Activated CD8-positive, alpha-beta memory T cell treated with anti-CD3 and anti-CD28 coated beads for 48 hours (primary cell): ENCODE measurements at places on chromosomes 3 and 15.

- peak; percentile 24 for DNase-seq
Observed at GRCh38 chr3:32401556-32402081, 10.0 kb downstream of the CMTM7 start.

GRCh38 chr3:69686056-69686455 is 53.2 kb upstream of the MITF start:
- no peak for DNase-seq

DNA sequence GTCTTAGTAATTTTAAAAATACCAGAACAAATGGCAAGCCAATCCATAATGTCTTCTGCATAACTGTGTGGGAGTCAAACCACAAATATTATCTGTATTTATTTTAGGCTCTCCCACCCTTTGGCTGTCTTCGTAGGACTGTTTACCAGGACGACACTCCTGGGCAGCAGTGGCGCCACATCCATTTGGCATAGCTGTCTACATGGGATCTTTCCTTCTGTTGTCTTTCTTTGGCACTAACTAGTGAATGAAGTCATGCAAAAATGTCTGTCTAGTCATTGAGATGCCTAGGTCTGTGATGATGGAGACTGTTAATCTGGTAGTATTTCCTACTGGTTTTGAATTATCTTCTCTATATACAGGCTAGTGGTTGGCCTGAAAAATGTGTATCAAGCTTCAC is 54.0 kb upstream of the CHMP2B start:
- DNase-seq: no peak

- no peak for DNase-seq
Observed at GRCh38 chr3:78838362-78838761, 929.4 kb downstream of the ROBO1 start.

DNA sequence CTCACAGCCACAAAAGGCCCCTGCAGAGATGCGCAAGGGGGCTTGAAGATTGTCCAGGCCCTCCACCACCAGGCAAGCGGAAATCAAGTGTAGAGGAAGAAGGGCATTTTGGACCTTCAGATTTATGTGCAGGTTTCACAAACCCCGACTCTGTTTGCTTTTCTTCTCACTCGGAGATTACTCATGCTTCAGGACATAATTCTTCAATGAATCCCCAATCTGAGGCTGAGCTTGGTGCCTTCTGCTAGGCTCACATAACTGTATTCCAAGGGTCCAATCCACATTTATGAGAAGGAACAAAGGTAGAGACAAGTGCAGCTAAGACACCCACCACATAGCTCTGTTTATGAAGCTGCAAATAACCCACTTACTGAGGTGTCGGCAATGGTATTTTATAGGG is 50.6 kb upstream of the NMNAT3 start:
- DNase-seq: no peak

DNA sequence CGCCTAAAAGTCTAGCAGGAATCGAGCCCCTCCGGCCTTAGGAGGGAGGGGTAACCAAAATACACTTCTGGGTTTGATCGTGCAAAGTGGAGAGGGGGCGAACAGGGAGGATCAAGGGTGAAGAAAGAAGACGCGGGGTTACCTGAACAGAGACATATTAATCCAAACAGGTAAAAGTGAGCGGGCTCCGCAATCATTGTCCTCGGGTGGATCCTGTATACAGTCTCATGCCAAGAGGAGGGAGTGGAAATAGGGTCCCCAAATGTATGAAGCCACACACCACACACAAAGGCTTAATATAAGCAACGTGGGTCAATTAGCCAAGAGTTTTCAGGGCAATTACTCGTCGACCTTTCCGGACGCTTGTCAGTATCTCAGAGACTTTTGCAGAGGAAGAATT is 749.5 kb downstream of the ROBO1 start:
- no peak for DNase-seq

DNA sequence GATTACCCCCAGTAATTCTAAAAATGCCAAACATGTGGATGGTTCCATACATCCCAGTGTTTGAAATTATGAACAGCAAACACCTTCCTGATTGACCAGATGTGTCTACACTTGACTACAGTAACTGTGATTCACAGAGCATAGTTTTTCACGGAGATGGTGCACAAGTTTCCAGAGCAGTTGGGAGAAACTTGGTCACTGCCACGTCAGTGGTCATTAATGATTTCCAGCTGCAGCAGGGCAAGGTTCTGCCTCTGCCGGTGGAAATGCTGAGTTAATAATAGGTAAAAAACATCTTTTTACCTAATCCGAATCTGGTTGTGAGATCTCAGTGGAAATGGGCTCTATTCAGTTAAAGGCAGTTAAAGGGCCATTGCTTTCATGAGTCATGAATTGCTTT is 154.1 kb upstream of the FEZF2 start:
- DNase-seq: no peak

GRCh38 chr3:3278073-3278472 is 98.6 kb upstream of the CRBN start:
- no peak for DNase-seq

- DNase-seq: no peak
Observed at GRCh38 chr3:30539206-30539605, 67.2 kb upstream of the TGFBR2 start.

GRCh38 chr3:14716591-14716990 is 41.6 kb downstream of the C3orf20 start:
- DNase-seq: no peak

DNA sequence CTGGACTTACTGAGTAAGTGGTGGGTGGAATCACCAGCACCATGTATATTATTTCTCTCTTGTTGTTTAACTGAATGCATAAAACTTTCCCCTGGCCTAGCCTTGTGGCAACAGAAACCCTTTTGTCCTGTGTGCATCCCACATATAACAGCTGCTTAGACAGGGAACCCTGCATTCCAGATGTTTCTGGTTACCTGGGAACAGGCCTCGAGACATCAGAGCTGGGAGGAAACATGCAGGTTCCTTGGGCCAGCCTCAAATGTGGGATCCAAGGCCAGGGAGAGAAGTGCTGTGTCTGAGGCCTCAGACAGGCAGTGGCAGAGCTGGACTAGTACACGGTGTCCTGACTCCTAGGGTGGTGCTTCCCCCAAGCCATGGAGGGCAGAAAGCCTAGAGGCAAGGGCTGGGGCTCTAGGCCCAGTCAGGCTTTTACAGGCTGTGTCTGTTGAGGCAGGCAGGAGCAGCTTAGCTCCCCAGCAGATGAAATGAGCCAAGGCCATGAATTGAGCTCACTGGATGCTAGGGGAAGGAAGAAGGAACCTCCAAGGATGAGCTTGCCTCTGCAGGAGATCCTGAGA is 57.7 kb downstream of the ITGA11 start:
- no peak for DNase-seq

DNA sequence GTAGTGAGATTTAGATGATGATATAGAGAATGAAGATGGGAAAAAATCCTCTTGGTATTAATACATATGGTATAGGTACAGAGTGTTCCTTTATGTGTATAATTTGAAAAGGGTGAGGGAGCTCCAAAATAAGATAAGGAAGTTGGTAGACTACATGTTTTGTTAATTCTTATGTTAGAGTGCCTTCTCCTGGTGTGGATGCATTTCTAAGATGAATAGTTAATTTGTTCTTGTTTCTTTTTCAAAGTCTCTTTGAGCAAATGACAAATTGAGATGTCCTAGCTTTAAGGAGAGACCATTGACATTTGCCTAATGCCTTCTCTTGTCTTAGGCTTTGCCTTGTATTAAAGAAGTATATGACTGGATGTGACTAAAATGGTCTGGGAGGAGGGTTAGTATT is 34.1 kb downstream of the AKAP13 start:
- no peak for DNase-seq

DNA sequence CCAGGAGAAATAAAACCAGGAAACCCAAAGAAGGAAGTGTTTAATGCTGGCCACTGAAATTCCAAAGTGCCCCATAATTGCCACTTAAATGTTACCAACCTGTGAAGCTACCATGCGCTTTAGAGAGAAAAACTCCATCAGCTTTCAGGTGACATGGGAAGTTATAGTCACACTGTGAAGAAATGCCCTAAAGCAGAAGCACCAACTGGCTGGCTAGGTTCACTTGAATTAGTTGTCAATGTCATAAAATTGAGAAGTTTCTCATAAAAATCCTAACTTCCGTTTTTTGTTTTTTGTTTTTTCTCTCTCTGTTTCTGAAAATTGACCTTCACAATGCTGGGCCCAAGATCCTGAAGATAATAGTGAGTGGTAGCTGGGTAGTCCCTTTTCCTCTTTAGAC is 167.9 kb upstream of the CTNNB1 start:
- no peak for DNase-seq

DNA sequence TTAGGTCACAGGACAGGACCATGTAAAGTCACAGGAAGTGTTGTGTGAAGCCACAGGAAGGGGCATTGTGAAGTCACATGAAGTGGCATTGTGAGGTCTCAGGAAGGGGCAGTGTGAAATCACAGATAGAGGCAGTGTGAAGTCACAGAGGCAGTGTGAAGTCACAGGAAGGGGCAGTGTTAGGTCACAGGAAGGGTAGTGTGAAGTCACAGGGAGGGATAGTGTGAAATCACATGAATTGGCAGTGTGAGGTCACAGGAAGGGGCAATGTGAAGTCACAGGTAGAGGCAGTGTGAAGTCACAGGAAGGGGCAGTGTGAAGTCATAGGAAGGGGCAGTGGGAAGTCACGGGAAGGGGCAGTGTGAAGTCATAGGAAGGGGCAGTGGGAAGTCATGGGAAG is 37.9 kb downstream of the GASK1A start:
- DNase-seq: no peak

DNA sequence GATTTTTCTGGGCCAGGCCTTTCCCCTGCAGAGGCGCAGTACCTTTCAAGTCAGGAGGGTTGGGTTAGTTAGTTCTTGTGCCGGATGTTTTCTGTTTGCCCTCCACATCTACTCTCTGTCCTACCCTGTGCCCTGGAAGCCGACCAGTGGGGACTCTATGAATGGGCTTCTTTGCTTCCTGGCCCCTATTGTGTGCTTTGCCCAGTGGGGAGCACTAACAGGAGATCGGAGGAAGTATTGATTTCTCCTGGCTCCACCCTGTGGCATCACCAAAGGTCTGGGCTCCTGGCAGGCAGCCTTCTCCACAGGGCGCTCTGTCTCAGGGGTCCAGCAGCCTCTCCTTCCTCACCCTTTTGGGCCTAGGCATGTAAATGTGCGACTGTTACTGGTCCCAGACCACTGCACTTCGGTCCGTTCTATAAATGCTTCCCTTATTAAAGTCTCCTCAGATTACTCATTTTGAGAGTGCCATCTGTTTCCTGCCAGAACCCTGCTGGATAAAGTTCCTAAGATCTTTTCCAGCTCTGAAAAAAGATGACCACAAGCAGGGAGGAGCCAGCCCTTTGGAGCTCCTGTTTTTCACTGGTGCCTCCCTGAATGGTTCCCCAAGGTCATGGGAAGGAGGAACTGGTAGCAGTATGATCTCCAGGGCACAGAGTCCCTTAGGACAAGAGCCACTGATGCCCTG is 44.5 kb downstream of the CTDSPL start:
- DNase-seq: no peak

GRCh38 chr15:52855157-52855556 is 65.0 kb upstream of the ONECUT1 start:
- DNase-seq: no peak

DNA sequence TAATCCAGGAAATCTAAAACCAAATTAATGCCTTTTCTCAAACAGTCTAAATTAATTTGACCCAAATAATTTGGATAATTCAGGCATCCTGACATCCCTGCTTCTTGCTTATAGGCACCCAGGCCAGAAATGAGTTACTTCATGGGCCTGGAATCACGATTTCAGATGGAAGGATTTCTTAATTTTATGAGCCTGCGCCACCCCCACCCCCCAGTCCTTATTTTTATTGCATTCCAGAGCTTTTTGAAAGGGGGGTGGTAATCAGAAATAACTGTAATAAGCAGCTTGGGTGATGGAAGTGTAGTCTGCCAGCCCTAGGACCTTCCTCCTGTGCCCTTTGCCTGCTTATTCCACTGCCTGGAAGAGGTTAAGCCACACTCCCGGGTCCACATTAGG is 1.3 kb downstream of the AP2M1 start:
- no peak for DNase-seq

DNA sequence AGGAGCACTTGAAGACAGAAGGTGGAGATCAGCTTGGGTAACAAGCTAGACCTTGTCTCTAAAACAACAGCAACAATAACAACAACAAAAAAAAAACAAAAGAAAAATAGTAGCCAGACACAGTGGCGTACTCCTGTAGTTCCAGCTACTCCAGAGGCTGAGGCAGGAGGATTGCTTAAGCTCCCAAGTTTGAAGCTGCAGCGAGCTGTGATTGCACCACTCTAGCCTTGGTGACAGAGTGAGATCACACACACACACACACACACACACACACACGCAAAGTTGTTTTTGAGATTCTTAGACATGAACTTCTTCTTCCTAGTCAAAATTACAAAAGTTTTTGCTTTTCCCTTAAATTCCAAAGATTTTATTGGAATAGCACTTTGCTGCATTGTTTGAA is 93.0 kb upstream of the IGSF10 start:
- no peak for DNase-seq

- no peak for DNase-seq
Observed at GRCh38 chr15:65032801-65033537, 3.5 kb upstream of the MTFMT start.

DNA sequence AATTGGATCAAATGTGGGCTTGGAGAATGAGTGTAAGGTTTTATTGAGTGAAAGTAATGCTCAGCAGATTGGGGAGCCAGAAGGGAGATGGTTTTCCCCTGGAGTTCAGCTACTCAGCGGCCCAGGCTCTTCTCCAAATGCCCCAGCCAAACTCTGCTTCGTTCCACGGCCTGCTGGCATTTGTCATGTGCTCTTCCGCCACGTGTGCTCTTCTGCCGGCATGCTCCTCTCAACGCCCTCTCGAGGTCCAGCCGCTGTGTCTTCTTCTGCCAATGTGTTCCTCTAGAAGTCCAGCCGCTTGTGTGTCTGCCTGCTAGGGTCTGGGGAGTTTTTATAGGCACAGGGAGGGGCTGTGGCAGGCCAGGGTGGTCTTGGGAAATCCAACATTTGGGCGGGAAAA is 156.8 kb downstream of the RBPMS2 start:
- no peak for DNase-seq

DNA sequence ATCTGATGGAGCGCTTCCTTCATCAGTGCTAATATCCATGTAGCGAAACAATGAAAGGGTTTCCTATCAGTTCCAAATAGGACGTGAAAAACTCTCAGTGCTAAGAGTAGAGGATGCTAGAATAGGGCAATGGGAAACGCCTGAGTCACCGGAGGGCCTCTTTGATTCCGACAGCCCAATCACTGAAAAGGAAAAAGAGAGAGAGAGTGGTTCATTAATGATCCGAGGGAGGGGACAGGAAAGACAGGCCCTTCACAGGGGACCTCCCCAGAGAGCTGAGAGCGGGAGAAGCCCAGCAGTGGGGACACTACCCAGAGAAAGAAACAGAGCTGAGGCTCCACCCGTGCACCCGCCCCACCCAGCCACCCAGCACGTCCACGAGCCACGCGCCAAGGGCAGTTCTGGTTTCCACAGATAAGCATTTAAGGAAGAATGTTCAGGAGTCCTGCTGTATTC is 76.9 kb downstream of the RPN1 start:
- DNase-seq: no peak

- no peak for DNase-seq
Observed at GRCh38 chr15:64379216-64379960, 1.9 kb downstream of the PCLAF start.

GRCh38 chr3:62577153-62577552 is 203.8 kb upstream of the FEZF2 start:
- no peak for DNase-seq
